ENCODE measurements at places on chromosomes 2 and 18.

GRCh38 chr18:62632788-62633455, 82.4 kb upstream of the PHLPP1 start:
- DNase-seq = no peak

GRCh38 chr2:219125225-219125885, 35.3 kb downstream of the NHEJ1 start:
- no peak for DNase-seq

DNA sequence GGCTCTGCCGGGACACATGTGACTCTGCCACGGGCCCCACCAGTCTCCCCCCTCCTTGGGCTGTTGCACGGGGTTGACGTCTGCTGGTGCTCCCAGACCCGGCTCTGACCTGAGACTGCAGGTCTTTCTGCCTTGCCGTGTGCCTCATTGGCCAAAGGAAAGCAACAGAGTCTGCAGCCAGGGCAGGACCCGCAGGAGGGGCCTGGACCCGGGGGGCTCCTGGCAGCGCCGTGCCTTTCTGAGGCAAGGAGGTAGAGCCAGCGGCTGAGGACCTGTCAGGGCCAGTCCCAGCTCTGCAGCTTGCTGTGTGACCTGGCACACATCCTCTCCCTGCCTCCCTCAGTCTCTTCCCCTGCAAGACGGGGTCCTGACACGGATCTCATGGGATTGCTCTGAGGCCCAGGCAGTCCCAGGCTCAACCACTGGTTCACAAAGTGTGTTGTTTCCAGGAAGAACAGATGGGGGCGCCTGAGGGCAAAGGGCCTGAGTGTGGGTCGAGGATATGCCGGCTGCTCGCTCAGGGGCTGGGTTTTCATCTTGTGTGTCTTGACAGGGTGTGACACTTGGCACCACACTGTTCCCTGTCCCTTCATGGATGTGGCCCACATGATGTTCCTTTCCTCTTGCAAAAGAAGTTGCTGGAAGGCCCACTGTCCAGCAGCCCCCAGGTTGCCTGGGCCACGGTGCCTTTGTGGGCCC, 9.0 kb downstream of the CAPN10 start:
- no peak for DNase-seq

DNA sequence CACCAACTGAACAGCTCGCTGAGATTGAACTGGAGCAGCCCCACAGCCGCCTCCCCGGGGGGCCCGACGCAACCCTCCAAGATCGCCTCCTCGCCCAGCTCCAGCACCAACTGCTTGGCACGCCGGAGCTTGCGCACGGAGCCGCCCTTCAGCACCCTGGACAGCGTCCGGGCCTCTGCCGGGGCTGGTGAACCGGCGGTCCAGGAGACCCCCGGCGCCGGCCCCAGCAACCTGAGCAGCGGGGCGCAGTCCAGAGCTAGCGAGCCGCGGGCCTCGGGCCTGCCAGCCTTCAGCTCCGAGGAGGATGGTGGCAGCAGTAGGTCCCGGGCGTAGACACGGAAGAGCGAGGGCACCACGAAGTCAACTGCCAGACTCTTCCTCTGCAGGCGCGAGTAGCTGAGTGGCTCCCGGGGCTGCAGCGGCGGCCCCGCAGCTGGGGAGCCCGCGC, 1.2 kb downstream of the ALK start:
- DNase-seq = peak; percentile 38

- DNase-seq = no peak
Observed at GRCh38 chr2:109238580-109238979, 109.6 kb downstream of the SH3RF3 start.

DNA sequence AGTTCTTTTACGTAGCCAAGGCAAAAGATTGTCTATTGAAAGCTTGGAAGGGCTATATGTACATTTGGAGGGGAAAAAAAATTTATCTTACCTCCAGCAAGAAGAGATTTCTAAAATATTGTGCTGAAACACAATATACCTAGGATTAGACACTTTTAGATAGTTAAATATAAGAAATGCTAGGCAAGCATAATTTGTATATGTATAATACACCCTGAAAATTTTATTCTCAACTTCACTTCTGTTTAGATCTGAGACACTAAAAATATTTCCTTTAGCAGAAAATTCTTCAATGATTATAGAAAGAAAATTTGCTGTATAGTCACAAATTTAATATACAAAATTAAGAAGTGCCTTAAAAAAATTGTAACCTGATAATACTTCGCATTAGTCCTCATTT, 42.6 kb downstream of the ITGAV start:
- DNase-seq = no peak

GRCh38 chr18:48941672-48942071, 9.1 kb downstream of the SMAD7 start:
- no peak for DNase-seq

DNA sequence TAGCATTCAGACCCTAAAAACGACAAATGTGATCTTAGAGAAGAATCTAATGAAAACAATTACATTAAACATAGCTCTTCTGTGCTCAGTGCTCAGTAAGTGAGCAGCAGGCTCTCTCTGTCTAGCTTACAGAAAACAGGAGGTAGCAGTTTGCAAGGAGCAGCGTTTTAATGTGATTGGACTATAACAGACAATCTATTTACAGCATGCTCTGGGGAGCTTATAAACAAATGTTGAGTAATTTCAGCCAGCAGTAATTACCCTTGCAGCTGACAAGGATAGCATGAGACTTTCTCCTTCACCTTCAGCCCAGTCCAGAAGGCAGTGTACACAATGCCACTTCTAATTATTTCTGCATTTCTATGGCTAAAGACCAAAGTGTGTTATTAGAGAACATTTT, 270.4 kb downstream of the FIGN start:
- no peak for DNase-seq

- no peak for DNase-seq
Observed at GRCh38 chr2:205695460-205695991, 13.2 kb downstream of the NRP2 start.

DNA sequence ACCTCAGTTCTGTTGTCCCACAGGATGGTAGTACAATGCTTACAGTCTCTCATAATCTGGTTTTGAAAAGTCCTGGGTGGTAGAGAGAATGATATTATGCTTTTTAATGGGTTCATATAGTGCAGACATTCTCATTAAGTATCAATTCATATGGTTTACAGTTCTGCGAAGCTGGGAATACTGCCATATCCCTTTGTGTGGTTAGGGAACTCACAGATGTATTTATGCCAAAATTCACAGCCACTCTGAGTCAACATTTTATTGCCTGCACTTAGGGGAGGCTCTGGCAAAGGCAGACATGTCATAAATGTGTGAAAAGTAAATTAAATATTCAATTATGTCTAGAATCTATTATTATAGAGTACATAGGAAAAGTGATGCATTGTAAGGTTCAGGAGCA, 808.2 kb downstream of the SUCLG1 start:
- no peak for DNase-seq

DNA sequence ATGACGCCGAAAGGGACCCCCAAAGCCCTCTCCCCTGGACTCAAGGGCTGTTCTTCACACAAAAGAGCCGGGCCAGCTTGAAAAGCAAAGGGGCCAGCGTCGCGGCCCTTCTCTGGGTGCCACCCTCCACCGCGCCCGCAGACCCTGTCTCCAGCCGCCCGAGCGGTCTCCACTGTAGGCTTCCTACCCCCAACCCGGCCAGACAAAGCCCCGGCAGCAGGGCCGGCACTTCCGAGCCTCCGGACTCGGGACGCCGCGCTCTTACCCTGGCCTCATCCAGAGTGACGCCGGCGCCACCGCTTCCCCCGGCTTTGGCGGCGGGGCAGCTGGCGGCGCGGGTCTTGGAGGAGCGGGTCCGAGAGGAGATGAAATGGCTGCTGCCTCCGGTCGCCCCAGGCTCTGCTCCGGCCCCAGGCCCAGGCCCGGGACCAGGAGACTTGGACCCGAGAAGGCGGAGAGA, 603 bp downstream of the ATAD2B start:
- DNase-seq = peak; percentile 59

GRCh38 chr18:79680891-79681339, 1.3 kb downstream of the CTDP1 start:
- no peak for DNase-seq
